Activated CD4-positive, alpha-beta T cell treated with anti-CD3 and anti-CD28 coated beads, Interleukin-2, Interleukin-4, amounts not matched to agents 100 ng/mL and 50 ng/mL, durations not matched to agents 16 hours and 8 hours (primary cell): ENCODE measurements at places on chromosomes 3 and 15.

- DNase-seq = no peak
Observed at GRCh38 chr3:64179860-64180259, 45.4 kb downstream of the PRICKLE2 start.

DNA sequence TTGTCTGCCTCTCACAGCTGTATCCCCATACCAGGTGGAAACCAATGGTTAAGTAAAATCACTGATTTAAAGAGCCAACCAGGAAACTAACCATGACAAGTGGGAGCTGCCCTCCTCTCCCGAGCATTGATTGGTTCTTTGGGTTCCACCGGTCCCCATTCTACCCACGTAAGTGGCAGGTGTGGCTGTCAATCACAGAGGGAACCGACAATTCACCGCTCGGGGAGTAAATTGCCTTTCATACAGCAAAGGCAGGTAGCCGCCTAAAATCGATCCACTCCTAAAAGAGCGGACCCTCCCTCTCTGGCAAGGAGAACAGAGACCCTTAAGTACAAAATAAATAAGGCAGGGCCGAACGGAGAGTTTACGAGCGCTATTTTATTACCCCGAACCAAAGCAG, 1.2 kb downstream of the ERC2 start:
- peak; percentile 39 for DNase-seq

- DNase-seq = no peak
Observed at GRCh38 chr3:187706971-187707370, 4.6 kb upstream of the RTP2 start.

- no peak for DNase-seq
Observed at GRCh38 chr3:54514416-54514815, 392.1 kb downstream of the CACNA2D3 start.

- DNase-seq = no peak
Observed at GRCh38 chr3:123622766-123623165, 37.9 kb upstream of the HACD2 start.

DNA sequence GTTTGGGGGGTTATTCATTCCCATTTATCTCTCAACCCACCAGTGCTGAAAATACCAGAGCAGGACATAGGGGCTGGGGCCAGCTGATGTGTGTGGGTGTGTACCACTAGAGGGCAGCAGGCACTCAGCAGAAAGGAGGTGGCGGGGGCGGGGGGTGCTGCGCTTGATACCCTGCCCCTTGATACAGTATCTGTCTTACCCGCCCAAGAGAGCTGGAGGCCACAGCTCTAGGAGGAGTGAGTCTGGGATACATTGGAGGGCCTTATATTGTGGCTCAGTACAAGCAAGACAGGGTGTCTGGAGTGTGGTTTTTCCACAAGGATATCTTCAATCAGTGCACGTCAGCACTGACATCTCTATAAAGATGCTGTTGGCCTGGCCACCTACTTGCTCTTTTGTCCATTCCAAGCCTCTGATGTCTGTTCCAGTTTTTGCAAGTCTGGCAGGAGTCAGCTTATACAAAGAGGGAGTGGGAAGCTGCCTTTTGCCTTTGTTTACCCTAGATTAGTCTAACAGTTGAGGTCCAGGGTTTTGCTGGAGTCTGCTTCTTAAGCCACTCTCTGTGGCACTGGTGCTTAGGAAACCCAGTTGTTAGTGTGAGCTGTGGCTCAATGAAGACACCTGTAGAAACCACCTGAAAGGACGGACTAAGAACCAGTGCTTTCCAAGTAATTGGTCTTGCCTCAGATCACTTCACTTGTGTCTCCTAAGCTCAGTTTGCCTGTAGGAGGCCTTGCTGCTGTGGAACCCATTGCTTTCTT, 1.5 kb upstream of the RBM15B start:
- DNase-seq = peak; percentile 55

DNA sequence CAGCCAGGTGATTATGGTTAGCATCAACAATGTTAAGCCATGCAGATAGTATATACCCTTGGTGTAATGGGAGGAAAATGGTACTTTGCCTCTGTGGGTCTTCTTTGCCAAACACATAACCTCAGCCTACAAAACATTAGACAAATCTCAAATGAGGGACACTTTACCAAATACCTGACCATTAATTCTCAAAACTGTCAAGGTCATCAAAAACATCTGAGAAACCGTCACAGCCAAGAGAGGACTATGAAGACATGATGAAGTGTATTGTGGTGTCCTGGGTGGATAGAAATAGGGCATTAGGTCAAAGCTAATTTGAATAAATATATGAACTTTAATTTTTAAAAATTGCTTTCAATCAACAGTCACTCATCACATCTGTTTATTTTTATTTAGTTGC, 1036.1 kb downstream of the AGBL1 start:
- no peak for DNase-seq
